ENCODE measurements at places on chromosomes 1 and 21.
A peak's percentile ranks its signal among the peaks of the same experiment; 100 is the strongest.

DNA sequence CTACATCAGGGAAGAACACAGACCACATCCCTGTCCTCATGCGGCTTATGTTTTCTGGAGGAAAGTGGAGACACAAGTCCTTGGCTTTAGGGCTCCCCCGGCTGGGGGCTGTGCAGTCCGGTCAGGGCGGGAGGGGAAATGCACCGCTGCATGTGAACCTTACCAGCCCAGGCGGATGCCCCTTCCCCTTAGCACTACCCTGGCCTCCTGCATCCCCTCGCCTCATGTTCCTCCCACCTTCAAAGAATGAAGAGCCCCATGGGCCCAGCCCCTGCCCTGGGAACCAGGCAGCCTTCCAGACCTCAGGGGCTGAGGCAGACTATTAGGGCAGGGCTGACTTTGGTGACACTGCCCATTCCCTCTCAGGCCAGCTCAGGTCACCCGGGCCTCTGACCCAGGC lies 45.5 kb downstream of the TNNT2 start:
- no peak for DNase-seq

DNA sequence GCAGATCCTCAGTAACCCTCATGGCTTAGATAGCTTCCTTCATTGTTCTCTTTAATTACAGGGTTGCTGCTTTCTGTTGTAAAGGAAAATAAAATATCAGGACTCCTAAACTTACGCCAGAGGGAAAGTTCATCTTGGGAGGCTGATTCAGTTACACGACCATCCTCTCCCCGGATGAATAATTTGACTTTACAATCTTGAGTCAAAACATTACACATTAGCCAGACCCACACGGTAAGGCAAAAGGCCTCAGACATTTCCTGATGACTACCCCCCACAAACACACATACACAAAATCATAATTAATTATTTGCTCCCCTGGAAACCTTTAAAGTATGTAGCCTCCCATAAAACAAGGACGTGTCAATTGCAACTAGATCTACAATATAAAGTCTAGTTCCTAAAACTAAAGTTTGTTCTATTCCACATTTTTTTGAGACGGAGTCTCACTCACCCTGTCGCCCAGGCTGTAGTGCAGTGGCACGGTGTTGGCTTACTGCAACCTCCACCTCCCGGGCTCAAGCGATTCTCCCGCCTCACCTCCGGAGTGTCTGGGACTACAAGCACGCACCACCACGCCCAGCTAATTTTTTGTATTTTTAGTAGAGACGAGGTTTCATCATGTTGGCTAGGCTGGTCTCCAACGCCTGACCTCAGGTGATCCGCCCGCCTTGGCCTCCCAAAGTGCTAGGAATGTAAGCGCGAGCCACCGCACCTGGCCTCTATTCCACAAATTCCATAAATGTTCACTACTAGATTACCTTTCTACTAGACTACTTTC lies 830 bp upstream of the PRDX1 start:
- no peak for DNase-seq

DNA sequence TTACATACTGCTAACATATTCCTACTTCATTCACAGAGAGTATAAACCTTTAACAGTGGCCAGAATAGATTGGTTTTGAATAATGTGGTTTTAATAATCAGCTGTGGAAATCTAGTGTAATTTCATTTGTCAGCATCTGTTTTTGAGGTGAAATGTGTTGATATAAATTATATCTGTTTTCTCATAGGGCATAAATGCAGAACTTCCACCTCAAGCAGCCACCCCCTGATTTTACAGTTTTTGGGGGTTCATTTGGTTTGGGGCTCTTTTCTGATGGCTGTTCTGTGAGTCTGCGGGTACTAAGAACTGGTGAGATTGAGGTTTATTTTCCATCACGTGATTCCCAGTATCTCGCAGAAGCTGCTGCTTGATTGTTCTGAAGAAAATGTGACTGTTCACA lies 23.2 kb downstream of the EDARADD start:
- no peak for DNase-seq

DNA sequence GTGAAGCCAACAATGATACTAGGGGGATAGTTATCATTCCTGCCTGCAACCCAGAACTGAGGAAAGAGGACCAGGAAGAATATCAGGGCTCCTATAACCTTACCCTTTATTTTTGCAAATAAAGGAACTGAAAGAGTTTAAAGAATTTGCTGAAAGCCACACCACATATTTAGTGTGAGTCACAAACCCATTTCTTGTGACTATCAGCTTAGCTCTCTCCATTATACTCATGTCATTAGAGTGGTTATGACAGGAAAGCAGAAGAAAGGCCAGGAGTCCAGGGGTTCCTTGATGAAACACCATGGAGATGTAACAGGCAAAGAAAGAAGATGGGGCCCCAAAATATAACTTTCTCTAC lies 141.1 kb upstream of the SAMSN1 start:
- DNase-seq = no peak

DNA sequence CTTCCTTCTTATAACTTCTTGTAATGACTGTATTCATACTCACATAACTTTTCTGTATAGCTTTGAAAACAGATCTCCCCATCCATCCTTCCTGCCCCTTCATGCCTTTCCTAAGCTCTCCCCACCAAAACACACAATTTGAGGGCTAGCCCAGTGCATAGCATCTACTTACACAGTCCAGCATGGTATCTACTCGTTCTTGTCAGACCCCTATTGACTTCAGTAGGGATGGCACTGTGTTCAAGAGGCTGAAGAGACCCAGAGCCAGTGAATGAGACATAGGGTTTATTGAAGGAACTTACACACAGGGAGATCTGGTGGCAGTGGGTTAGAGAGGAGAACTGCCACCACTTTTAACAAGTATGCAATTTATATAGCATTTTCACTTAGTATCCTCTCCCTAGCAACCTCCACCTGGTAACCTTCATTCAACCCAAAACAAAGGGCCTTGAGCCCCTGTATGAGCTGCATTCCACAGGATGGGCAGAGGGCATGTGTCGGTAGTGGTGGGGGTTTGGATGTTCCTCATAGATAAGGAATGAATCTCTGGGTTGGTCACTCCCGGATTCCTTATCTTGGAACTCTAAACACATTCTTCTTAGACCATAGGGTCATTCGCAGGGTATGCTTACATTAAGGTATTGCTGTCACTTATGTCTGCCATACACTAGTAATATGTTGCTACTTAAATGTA lies 64.9 kb upstream of the GNG12 start:
- no peak for DNase-seq

DNA sequence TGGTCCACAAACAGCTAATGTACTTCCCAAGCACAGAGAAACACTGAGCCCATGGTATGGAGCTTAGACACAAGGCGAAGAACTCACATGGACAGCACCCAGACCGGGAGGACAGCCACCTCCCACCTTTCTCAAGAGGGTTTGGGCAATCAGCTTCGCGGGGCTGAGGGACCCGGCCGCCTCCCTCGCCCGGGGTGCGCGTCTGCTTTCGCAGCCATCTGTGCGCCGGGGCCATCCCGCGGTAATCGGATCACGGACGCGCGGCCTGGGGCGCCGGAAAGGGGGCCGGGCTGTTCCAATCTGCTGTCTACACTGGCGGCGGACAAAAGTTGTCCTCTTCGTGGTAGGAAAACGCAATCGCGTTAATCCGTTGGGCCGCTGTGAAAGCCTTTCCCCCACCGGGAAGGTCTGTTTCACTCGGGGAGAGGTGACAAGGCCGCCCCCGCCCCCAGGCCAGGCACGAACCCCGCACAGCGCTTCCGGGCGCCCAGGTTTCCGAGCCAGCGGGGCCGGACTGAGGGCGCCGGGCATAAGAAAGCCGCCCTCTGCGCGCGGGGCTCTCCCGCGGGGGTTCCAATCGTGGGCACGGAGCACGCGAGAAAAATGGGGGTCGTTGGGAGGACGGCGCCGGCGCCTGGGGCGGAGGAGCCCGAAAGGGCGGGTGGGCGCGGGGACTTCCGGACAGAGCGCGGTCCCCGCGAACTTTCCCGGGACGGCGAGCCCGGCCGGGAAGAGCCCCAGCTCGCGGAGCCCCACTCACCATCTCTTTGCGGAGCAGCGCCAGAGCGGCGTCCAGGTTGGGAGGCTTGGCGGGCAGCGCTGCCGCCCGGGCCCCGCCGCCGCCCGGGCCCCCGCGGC lies 664 bp downstream of the FAM89A start:
- no peak for DNase-seq

DNA sequence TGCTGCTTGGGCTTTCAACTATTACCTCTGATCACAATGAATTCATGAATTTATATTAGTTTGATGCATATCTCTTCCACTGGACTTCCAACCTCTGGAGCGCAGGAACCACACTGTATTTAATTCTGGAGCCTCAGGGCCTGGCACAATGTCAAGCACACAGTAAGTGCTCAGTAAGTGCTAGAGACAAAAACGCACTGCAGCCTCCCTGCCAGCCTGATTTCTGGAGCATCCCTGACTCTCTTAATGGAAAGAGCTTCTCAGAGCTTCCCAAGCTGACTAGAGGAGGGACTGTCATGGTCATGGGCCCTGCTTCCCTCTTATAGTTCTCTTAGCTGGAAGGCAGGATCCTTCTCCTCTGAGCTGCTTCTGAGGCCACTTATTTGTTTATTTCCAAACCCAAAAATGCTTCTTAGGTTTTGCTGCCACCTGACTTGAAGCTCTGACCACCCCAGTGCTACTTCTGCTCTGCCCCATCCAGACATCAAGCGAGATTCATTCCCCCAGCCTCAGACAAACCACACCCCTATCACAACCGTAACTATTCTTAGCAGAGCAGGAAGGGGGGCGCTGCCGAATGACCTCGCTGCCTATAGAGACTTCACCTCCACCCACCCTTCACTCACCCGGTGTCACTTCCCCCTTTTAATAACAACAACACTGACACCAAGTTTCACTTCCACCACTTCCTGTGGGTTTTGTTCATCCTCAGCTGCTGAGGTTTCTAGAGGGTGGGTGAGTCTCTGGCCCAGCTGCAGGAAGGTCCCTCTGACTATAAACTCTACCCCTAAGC lies 33.6 kb downstream of the NUAK2 start:
- DNase-seq = peak; percentile 61

DNA sequence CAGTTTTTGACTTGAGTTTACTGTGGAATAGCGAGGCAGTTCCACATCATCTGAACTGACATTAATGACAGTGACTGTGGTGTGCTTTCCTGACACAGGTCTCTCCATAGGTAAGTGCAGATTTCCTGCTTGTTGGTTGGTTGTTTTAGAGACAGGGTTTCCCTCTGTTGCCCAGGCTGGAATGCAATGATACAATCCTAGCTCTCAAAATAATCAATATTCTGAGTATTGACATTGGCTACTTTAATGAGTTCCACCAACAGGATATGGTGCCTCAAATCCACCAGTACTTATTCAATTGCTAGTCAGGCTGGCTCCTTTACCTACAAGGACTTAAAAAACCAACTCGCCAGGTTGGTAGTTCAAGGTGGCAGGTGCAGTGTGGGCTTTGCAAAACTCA lies 63.8 kb downstream of the CLSTN1 start:
- DNase-seq = no peak

- DNase-seq = no peak
These were observed 19.1 kb downstream of the ABCA4 start for GRCh38 chr1:94101613-94102525.

- no peak for DNase-seq
These were observed 126.1 kb downstream of the CDC42BPA start for GRCh38 chr1:227192163-227192562.

DNA sequence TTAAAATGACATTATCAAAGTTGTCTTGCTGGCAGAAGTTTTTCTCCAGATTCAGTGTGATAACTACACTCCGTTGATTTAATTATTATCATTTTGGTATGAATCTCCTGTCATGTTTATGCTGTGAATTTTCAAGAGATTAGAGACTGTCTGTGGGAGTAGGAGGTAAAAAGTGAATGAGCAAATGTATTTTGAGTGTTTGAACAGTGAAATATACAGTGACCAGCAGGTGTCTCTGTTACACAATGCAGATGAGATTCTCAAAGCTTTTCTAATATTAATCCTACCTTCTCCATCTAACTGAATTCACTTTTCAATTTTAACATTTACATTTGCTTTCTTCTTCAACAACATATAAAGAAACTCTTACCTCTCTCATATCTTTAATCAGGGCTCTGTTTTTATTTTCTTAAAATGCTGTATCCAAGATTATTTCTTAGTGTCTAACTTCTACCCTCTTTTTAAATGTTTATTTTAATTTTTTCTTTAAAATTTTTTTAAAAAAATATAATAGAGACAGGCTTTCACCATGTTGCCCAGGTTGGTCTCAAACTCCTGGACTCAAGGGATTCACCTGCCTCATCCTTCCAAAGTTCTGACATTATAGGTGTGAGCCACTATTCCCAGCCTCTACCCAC lies 20.9 kb upstream of the HSPA13 start:
- no peak for DNase-seq

DNA sequence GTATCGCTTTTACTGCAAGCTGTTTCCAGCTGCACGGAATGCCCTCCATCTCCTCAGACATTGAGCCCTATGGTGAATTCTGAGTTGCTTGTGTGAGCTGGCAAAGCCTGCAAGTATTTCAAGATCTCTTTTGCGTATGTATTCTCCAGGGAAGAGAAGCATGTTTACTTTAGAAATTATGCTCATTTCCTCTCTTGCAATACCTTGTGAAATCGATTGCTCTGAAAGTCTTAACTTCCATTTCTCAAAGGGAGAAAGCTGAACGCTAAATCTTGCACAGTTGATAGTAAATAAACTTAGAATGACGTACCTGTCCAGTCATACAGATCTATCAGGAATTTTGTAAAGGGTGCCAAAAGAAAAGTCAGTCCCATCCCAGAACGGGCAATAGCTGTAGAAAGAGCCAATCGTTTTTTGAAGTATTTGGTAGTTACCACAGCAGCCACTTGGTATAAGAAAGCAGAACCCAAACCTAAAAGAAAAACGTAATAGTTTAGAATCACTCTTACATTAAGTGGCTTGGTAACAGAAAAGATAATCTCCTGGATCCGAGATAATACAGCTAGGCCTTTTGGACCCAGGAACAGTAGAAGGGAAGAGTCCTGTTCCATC lies 10.0 kb downstream of the SLC16A4 start:
- no peak for DNase-seq

DNA sequence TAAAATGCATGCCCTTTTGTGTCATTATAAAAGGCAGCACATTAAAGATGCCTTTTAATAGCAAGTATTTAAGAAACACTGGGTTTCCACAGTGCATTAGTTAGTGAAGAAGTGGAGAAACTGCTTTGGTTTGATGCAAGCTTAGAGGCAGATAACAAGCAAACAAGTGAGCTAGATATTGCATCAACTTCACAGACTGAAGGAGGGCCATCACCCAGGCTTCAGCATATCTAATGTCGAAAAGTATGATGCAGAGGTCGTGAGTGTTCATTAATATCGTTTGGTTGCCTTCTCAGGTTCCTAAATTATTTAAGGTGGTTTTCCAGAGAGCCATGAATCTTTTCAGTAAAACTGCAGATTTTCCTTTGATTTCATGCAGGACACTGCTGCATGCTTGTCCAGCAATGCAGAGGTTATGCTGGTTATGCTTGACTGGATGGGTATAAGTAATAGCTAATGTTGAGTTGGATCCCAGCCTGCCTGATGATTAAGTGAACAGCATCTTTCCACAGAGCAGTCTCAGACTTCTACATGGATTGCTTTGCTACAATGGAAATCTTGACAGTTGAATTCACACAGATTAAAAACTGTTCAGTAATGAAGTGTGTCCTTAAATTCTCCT lies 69.7 kb upstream of the IPO9 start:
- no peak for DNase-seq

- DNase-seq = no peak
These were observed 122.8 kb upstream of the SLC25A33 start for GRCh38 chr1:9416506-9416905.
